Immature natural killer cell (primary cell): ENCODE measurements at places on chromosomes 4 and X.
A peak's percentile ranks its signal among the peaks of the same experiment; 100 is the strongest.

DNA sequence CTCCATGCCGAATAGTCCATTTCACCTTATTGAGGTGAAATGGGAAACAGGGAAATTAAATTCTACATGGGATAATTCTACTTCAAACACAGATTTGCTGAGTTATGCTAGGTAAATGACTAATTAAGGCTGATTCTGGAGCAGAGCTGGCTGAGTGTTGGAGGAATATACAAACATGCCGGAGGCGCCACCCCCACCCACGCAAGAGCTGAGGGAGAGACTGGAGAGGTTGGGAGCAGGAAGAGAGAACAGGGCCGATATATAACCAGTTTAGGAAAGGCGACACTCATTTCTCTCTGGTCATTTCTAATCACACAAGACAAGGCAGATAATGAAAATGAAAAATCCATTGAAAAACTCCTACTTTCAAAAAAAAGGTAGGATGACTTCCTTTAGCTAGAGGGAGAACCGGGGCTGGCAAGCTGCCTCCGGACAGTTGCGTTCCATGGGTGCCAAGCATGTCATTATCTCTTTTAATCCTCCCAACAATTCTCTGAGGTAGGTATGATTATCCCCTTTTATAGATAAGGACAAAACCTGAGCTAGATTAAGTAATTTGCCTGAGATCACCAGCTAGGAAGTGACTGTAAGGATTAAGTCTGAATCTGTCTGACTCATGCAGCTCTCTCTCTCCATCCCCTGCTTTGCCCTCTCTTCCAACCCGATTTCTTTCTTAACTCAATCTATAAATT, 27.6 kb upstream of the CFAP299 start:
- no peak for DNase-seq

- no peak for DNase-seq
These were observed 71.1 kb upstream of the PPP3CA start for GRCh38 chr4:101418466-101418865.

DNA sequence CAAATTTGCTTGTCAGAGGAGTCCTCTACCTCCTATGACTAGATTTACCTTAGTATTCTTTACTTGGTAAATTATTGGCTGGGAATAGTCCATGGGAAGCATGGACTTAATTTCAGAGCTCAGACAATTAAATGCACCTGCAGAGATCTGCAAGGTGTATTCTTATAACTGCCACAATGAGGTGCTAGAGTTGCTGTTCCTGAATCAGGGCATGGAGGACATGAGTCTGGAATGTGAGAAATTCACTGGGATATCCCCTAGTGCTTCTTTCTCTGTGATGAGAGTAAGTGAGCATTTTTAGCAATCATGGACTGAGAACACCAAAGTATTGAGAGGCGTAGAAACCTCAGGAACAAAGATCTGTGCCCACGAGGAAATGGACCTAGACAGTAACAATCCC, 32.9 kb upstream of the GRID2 start:
- DNase-seq = no peak

- no peak for DNase-seq
These were observed 905.3 kb upstream of the INTU start for GRCh38 chr4:126727461-126727860.

DNA sequence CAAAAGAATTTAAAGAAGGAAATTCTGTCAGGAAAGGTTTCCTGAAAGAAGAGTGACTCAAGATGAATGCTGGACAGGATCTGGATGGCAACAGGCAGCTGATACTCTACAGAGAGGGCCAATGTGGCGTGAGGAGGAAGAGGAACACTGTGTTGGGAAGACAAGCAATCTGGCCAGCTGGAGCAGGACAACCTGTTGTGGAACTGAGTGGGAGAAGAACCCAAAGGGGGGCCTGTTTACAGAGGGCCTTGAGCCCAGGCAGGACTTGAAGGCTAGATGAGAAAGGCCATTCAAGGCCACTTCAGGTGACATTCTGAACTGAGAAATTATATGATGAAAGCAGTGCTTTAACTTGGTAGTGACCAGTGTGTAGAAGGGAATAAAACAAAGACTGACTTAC, 8.5 kb downstream of the OTUD4 start:
- DNase-seq = no peak

GRCh38 chr4:134747108-134747805, 545.7 kb upstream of the PABPC4L start:
- DNase-seq = no peak

DNA sequence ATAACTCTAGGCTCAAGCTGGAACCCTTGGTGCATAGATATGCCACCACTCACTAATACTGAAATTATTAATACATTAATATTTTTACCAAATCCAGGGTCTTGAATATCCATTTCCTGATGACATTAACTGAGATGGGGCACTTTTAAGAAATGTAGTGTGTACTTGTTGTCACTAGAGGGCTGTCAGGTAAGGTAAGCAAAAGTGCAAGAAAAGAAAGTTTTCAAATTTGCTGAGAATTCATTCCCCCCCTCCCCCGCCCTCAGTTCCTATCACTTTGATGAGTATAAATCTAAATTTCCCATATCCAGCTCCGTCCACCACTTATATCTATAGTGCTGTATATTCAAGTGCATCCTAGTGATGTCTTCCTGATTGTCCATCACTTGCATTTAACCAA, 20.5 kb upstream of the WDR44 start:
- DNase-seq = no peak

GRCh38 chr4:3687538-3687937, 78.6 kb upstream of the ADRA2C start:
- DNase-seq = no peak

GRCh38 chr4:24404281-24404680, 180.1 kb downstream of the DHX15 start:
- no peak for DNase-seq

DNA sequence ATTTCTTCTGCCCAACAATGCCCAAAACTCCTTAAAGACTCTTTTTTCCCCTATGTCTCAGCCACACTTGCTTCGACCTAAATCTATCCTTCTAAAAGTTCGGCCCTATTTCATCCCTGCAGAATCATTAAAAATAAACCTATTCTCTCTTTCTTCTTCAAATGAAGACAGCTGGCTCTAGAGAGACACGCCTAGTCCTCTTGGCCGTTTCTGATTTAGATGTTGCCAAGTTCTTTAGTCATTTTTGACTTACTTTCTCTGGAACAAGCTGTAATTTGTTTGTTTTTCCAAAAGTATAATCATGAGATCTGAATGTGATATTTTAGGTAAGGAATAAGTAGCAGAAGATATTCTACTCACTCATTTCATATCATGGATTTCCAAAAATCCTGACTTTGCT, 211.6 kb downstream of the CENPC start:
- no peak for DNase-seq

- DNase-seq = peak; percentile 34
These were observed 2.8 kb upstream of the TIFA start for GRCh38 chr4:112288455-112288854.

- no peak for DNase-seq
These were observed 194.9 kb downstream of the CBLL2 start for GRCh38 chrX:22467571-22467970.

DNA sequence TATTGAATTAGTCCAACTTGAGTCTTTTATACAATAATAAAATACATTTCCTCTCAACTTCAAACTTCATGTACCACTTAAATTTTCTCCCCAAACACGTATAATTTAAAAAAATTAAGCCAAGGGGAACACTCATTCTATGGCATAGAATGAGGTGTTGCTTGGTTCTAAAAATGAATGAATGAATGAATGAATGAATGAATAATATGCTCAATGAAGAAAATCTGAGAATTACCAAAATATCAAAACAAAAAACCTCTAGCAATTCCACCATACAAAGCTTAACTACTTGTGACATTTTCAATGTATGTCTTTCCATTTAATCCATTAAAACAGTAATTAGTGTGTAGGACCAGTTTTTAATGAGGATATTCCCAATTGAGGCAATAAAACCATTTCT, 62.7 kb upstream of the PLAC8 start:
- DNase-seq = no peak
